ELR (cell line): ENCODE measurements at places on chromosomes 13 and 19.

- DNase-seq, result no peak
Observed at GRCh38 chr19:49864890-49865289, 2.5 kb downstream of the PNKP start.

DNA sequence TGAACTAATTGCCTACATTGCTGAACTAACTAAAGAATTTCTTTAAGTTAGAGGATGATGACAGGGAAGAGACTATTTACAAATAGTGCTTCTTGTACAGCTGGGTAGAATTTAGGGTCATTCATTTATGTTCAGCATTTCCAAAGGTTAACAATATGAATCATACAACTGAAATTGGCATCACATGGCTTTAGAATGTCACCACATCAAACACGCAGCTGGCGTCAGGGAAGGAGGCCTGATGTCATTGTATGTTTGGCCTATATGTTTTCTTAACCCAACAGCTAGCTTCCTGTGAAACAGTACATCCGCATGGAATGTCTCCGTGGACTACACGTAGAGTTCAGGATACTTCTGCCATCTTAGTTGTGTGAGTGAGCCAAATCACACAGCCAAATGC, 99.0 kb upstream of the TNFSF11 start:
- no peak for DNase-seq

DNA sequence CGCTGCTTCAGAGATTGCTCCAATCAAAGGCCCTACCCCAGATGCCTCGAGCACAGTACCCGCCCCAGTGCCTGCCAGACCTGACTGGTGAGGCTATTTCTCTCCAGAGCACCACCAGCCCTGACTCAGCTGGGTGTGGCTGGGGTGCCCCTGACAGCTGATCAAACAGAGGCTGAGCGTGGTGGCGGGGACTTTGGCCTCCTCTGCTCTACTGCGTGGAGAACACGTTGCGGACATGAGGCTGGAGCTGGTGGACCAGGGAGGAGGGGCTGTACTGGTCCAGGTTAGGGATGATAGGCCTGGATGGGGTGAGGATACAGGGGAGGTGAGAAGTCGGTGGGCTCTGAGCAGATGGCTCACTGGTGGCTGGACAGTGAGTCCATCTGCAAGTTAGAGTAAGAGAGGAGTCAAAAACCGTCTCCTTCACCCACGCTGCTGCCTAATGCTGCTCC, 3.5 kb upstream of the DOCK6 start:
- DNase-seq, result peak; percentile 50

GRCh38 chr13:111161601-111162600, 46.8 kb downstream of the ARHGEF7 start:
- no peak for DNase-seq
